ENCODE measurements at places on chromosomes 1 and 21.

DNA sequence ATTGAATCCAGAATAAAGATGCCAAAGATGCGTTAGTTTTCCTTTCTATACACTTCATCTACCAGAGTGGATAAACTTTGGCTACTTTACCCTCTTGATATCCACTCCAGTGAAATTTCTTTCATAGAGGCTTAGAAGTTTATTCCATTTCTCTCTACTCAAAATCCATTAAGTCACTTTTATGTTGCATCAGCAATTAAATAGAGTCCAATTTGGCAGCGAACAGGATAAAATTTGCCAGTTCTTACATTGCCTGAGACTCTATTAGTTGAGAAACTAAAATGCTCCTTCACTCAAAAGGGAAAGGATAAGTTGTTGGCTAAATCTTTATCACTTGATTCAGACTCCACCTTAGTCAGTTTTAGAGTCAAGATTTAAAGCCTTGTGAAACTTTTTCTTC lies 57.9 kb downstream of the ACBD6 start:
- DNase-seq: no peak

DNA sequence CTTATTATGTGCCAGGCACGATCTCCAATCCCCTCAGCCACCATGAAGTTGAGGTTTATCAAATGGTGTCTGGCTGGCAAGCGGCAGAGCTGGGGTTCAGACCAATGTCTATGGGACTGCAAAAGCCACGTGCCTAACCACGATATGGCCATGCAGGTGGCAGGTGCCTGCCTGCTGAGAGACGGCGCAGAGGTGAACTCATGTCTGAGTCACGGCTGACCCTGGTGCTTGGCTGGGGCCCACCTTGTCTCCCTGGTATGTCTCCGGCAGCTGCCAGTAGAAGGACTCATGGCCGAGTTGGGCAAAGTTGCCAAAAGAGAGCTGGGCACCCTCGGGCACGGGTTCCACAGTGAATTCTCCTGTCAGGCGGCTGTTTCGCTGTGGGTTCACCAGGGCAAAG lies 59.9 kb downstream of the LDLRAD2 start:
- no peak for DNase-seq

DNA sequence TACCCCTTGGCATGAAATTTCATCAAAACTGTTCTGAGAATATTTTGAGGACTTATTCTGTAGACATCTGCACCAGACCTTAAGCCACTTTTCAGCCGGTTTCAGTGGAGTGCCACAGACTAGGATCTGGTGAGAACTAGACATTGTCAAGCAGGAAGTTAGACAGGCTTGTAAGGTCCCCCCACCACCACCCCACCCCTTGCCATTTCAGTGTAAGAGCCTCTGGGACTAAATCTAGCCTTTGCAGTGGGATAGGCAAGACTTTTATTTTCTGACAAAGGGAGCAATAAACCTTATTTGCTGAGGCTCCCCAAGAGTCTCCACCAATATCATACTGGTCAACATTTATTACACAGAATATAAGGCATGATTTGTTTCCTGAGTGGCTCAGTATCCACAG lies 77.9 kb upstream of the EXO1 start:
- DNase-seq: no peak

DNA sequence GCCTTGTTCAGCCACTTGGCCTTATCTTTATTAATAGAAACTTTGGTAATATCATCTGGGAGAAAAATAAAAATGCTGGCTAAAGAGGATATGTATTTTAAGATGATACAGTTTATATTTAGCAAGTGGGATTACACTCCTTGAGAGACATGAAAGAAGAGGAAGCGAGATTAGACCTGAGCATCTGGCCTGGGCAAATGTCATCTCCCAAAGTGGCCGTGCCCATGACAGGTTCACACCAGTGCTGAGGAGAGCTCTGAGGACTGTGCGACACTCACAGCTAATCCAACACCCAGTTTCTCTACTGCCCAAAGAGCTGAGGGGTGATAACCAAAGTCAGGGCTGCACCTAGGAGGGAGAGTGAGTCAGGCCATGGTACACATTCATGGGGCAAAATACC lies 121.7 kb upstream of the DUSP10 start:
- DNase-seq: no peak

DNA sequence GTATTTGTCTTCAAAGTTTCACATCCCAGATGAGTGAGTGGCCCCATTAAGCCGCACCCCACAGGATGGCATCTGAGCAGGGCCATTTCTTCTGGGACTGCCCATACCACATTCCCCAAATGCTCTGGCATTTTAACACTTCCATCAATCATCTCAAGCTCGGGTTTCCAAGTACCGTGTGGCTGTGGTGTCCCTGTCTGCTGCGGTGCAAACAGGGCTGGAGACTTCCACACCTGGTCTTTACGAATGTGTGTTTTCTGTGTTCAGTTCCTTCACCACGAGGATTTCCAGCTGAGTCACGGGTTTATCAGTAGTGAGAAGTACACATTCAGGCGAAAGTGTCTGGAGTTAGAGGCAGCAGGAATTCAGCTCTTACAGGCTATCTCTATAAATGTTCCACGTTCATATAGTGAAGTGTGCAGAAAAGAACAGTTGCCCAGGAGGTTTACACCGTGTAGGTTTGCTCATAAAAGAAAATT lies 195.2 kb downstream of the RHOU start:
- no peak for DNase-seq

DNA sequence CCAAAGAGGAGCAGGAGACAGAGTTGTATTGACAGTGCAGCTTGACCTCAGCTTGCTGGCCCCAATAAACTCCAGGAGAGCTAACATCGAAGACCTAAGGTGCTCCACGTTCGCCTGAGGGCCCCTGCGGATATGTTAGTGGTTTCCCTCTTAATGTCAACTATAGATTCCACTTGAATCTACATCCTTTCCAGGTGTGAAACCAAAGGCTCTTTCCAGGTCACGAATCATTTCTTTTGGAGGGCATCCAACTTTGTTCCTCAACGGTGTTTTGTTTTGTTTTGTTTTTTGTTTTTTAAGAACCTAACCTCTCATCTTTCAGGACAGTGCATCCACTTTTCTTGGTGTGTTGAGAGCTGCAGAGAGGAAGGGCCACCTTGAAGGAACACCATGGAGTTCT lies 267.6 kb upstream of the SGIP1 start:
- no peak for DNase-seq

GRCh38 chr1:13584876-13585611 lies 1.4 kb downstream of the PDPN start:
- no peak for DNase-seq

- no peak for DNase-seq
Observed at GRCh38 chr1:17521946-17522612, 17.4 kb upstream of the ARHGEF10L start.

DNA sequence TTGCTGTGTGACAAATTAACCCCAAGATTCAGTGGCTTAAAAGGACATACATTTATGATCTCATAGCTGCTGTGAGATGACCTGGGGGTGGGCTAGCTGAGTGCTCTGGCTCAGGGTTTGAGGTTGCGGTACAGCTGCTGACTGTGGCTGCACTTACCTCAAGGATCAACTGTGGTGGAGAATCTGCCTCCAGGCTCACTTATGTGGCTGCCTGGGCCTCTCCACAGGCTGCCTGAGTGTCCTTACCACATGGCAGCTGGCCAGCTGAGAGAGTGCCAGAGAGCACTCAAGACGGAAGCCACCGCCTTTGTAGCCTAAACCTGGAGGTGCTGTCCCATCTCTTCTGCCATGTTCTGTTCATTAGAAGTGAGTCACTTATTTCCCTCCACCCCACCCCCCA lies 5.7 kb downstream of the LRRC71 start:
- no peak for DNase-seq

Measured in CD4-positive, alpha-beta memory T cell (primary cell).